IMR-90 (cell line): ENCODE measurements at places on chromosomes 1 and 21. TPM values are rescaled to one million over a fixed set of nuclear protein-coding genes. Genes with fewer than 3 reads are reported as not detected.

- no peaks in the 10 kb centered on the region for H3K4me1 ChIP-seq
- H3K4me3 ChIP-seq, result no peak overlapping the region
- no peaks in the 10 kb centered on the region for H3K27me3 ChIP-seq
- no peak for DNase-seq
Measured at GRCh38 chr1:59266180-59266926, 30.5 kb upstream of the FGGY start.

GRCh38 chr1:244084763-244085162 is 33.7 kb downstream of the ZBTB18 start:
- H3K4me1 ChIP-seq, result no peaks in the 10 kb centered on the region
- H3K27ac ChIP-seq, result no peak overlapping the region
- no peak for DNase-seq

Gene IGSF3
- under 0.01 TPM in 2 replicates for total RNA-seq

Gene PGLYRP4
- not detected in 2 replicates for total RNA-seq

DNA sequence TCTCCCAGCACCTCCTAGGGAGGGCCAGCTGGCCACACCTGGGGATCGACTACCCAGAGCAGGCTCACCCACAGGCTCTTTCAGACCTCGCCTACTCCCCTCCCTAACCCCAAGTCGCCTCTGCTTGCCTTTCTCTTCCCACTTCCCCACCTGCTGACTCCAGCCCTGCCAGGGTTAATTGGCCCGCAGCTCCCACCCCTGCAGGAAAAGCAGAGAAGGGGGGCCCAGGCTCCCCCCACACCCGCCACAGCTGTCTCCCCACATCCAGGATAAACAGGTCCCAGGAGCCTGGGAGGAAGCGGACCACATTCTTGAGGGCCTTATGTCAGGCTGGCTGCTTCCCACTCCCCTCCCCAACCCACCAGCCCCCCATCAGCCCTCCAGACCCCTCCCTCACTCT is 45.0 kb downstream of the TAS1R2 start:
- no peaks in the 10 kb centered on the region for H3K36me3 ChIP-seq
- no peaks in the 10 kb centered on the region for H3K4me1 ChIP-seq
- no peak for DNase-seq
- peaks cover 18% of the 10 kb centered on the region for H3K27me3 ChIP-seq

Gene TTC4
- 27.1 and 35.3 TPM in 2 replicates for total RNA-seq

DNA sequence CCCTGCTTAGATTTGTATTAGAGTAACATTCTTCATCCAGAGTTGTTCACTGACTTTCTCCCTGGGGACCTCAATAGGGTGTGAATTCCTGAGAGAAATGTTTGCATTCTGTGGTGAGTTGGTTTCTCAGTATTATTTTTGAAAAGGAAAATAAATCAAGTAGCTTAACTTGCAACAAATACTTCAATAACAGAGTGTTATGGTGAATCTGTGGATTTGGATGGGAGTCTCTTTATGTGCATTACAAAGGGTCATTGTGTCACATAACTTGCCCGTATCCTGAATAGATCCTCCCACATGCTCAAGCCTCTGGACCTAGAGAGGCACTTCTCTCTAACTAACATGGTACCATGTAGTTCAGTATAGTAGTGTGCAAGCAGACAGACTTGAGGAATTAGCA is 68.4 kb upstream of the IPO9 start:
- H3K27me3 ChIP-seq, result no peaks in the 10 kb centered on the region
- H3K4me3 ChIP-seq, result no peak overlapping the region
- peak; percentile 50 for DNase-seq
- H3K27ac ChIP-seq, result peak overlapping the region; percentile 35; the same call in 1 of the 2 replicates
- H3K36me3 ChIP-seq, result no peaks in the 10 kb centered on the region

Gene LCE3E
- not detected in 2 replicates for total RNA-seq

Gene RASAL2
- 19.2 and 20.6 TPM in 2 replicates for total RNA-seq

DNA sequence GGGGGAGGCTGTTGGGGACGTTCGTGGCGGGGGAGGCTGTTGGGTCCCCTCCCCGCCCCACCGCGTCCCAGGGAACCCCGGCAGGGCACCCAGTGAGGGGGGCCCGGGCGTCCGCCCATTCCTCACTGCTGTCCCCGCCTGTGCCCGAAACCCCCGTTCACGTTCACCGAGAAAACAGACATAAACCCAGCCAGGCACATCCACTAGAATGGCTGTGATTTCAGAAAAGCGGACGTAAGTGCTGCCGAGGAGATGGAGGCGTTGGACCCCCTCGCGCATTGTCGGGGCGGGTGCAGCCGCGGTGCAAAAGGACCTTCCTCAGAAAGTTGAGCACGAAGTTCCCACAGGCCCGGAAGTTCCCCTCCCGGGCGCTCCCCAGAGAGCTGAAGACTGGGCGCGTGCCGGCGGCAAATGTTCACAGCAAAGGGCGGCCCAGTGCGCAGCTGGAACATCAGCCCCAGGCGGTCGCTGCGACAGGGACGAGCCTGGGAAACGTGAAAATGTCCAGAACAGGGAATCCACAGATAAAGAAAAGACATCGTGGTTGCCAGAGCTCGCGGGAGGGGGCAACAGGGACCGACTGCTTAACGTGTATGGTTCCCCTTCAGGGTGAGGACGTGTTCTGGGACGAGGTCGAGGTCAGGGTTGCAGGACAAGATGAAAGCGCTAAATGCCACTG is 18.5 kb upstream of the SAMD11 start:
- H3K27ac ChIP-seq, result no peak overlapping the region; the same call in 1 of the 2 replicates
- H3K4me1 ChIP-seq, result peaks cover 18% of the 10 kb centered on the region
- H3K4me3 ChIP-seq, result peak overlapping the region; percentile 48
- peaks cover 2% of the 10 kb centered on the region; the same call in 1 of the 2 replicates for H3K27me3 ChIP-seq
- DNase-seq, result no peak
- no peaks in the 10 kb centered on the region for H3K36me3 ChIP-seq

Gene CSF3R
- not detected in 2 replicates for total RNA-seq

- DNase-seq, result peak; percentile 29
- no peaks in the 10 kb centered on the region for H3K27me3 ChIP-seq
- H3K36me3 ChIP-seq, result no peaks in the 10 kb centered on the region; the same call in 1 of the 2 replicates
- H3K4me3 ChIP-seq, result no peak overlapping the region
Measured at GRCh38 chr21:27582246-27582947, 615.5 kb upstream of the ADAMTS5 start.
